T follicular helper cell (primary cell): ENCODE measurements at places on chromosomes 3 and 15.

DNA sequence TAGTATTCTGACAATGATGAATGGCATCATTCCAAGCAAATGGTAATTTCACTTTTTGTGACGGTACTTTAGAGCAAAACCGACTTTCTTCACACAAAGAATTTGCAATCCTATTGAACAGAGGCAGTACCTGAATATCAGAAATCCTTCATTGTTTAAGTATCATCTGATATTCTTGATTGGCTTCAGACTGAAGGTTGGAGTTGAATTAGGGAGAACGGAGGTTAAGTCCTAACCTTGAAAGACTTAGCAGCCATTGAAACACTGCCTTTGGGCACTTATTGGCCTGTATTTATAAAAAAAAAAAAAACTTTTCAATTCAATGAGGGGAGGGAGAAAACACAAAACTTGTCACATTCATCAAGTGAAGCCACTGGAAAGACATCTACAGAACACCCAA lies 89.0 kb downstream of the MECOM start:
- DNase-seq = no peak

- no peak for DNase-seq
These were observed 60.8 kb upstream of the GOLIM4 start for GRCh38 chr3:168156479-168156878.

GRCh38 chr3:192812743-192813383 lies 85.5 kb upstream of the FGF12 start:
- DNase-seq = no peak

- DNase-seq = no peak
These were observed 31.1 kb upstream of the PPIB start for GRCh38 chr15:64193971-64194370.

- no peak for DNase-seq
These were observed 100.6 kb upstream of the BCL6 start for GRCh38 chr3:187845826-187846225.

DNA sequence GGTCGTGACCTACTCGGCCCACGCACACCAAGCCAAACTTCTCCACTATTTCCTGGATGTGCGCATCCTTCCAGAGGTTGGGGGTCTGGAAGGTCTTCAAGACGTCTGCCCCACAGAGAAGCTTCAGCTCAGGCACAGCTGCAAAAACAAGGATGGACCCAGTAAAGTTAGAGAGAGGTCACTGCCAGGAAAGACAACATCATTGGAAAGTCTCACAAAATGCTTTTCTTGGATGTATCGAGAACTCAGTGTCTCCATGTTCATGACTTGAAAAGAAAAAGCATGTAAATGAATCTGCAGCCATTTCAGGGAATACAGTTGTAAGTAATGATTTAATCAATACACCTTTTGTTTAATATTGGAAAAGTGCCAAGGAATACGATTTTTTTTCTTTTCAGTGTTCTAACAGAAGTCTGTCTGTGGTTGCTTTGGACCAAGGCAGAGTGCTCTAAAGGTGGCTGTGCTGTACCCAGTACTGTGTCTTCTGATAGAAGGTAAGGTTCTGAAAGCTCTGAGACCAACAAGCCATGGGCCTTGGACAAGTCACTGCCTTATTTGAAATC lies 21.8 kb upstream of the RBP1 start:
- DNase-seq = no peak

DNA sequence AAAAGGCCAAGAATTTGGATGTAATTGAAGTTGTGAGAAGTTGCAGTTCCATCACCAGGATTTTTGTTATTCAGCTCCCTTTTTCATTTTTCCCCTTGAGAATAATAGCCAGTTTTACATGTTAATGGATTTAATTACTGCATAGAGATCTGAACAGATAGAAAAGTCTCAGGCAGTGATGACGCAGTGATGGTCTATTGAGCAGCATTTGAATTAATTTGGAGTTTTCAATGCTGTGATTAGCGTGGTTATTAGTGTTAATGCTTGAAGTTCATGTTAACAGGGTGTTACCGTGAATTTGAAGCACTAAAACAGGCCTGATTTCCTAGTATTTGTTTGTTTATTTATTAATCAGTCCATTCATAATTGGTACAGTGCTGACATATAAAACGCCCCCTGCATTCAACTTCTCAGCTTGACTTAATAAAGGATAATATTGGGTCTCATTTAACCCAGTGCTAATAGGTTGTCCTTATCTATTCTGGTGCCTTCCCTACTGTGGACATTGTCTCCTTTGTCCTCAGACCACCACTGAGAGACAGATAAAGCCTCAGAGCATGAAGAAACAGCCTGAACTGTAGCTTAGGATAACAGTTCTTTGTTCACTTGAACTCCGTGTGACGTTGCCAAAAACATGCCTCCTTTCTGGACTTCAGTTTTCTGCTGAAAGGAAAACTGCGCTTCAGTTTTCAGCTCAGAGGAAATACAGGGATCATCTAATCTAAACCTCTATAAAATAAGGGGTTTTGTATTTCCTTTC lies 82.4 kb downstream of the RTP4 start:
- DNase-seq = no peak

- no peak for DNase-seq
These were observed 18.4 kb downstream of the PLA1A start for GRCh38 chr3:119616056-119616455.

DNA sequence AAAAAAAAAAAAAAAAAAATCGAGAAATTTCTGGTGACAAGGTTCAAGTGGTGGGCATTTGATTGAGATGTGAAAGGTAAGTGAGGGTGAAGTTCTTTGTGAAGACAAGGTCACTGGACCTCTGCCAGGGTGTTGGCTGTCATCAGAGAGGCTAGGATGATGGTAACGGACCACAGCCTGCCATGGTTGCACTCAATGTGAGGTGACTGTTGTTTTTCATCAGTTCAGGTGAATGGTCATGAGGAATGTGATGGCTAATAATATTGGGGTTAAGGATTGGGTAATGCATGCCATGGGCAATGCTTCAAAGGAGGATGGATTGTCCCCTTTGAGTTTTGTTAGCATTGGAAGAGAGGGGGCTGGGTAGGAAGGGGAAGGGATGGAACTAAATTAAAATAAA lies 4.3 kb upstream of the ALPK3 start:
- no peak for DNase-seq

GRCh38 chr3:1068985-1069384 lies 23.8 kb upstream of the CNTN6 start:
- DNase-seq = no peak

- no peak for DNase-seq
These were observed 124.4 kb downstream of the DIPK2A start for GRCh38 chr3:144096016-144096415.

- DNase-seq = no peak
These were observed 99.1 kb downstream of the UBE2E2 start for GRCh38 chr3:23302271-23302670.

GRCh38 chr15:99707473-99708270 lies 25.6 kb downstream of the LYSMD4 start:
- no peak for DNase-seq

DNA sequence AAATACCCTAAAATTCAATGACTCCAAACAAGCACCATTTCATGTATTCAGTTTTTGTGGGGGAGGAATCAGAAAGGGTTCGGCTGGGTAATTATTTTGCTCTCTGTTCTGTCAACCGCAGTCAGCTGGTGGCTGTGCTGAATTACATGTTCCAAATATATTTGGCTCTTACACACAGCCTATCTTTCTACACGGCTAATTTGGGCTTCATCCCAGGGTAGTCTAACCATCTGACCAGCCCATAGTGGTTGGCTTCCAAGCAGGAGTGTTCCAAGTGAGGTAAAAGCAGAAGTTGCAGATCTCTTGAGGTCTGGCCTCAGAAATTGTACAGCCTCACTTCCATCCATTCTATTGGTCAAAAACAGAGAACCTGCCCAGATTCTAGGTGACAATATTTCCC lies 760.8 kb upstream of the SEMA6D start:
- no peak for DNase-seq
